Endothelial cell (in vitro differentiated cells): ENCODE measurements at places on chromosomes 11 and 22.

DNA sequence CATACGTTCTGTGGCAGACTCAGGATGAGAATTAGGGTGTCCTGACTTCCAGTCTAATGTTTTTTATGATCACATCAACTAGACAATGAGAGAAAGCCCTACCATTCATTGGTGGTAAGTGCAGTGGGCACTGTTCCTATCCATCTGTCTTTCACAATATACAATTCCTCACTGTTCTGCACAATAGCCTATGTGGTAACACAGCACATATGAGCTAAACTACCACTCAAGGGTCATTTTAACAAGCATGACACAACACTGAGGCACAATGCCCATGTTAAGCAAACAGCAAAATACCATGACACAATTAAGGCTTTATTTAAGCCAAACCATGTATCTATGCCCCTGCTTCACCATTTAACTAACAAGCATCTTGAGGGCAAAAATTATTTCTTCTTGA, 52.3 kb downstream of the SIK3 start:
- no peak for DNase-seq

DNA sequence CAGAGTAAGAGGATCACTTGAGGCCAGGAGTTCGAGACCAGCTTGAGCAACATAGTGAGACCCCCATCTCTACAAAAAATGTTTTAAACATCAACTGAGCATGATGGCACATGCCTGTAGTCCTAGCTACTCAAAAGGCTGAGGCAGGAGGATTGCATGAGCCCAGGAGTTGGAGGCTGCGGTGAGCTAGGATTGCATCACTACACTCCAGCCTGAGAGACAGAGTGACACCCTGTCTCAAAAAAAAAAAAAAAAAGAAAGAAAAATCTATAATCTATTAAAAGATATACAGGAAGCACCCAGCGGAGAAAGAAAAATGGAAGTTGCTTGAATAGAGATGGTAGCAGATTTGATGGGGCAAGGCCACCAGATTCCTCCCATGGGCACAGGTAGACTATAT, 61.8 kb downstream of the FAM83F start:
- DNase-seq: no peak

- peak; percentile 34 for DNase-seq
These were observed 2.8 kb upstream of the UPK2 start for GRCh38 chr11:118953265-118953664.

DNA sequence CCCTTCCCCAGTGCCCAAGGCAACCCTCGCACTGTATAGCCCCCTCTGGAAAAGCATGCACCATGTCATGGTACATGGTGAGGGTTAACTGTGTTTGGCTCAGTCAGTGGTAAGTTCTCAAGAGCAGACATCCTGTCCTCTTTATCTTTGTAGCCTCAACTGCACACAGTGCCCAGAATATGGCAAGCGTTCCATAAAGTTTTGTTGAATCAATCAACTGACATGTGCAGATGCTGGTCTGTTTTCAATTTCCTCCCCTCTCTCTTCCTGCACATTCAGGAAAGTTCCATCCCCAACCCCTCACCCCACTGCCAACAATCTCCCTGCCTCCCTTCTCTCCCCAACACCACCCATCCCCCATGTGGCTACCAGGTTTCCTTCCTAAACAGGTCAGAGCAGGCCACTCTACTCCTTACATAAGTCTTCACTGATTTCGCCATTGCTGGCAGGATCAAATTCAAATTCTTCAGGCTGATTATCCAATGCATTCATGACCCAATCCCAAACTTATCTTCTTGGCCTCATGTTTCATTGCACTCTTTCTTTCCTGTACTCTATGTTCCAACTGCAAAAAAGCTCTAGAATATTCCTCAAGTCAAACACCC, 15.5 kb upstream of the TMPRSS5 start:
- DNase-seq: no peak

DNA sequence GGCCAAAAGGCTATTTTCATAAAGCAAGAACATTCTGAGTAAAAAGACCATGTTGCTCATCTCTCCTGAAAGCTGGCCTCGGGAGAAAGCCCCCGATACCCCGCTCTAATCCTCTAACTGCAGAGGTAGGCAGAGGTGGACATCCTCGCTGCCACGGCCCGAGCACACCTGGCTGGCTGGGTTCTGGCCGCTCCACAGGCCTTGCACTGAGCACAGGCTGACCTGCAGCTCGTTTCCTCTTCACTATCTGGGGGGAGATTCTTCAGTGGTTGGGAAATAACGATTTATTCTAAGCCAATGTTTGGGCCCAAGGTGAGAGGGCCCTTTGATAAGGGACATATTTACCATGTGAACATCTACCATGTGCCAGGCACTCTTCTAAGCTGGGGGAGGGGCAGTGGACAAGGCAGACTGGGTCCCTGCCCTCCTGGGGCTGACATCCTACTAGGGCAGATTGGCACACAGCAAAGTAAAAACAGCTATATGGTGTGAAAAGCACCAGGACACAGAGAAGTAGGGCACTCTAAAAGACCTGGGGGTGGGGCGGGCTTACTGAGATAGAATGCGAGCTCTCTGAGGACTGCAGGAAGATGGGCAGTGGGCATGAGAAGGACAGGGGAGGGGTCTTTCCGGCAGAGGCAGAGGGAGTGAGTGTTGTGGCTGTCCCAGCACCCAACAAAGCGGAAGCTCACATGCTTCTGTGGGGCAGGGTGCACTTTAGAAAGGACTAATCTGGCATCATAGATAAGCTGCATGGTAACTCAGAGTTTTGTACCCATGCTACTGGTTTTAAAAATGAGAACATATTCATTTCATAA, 65.5 kb upstream of the ARFGAP3 start:
- no peak for DNase-seq

- peak; percentile 70 for DNase-seq
These were observed 19.6 kb downstream of the MACROD1 start for GRCh38 chr11:64146036-64146955.

DNA sequence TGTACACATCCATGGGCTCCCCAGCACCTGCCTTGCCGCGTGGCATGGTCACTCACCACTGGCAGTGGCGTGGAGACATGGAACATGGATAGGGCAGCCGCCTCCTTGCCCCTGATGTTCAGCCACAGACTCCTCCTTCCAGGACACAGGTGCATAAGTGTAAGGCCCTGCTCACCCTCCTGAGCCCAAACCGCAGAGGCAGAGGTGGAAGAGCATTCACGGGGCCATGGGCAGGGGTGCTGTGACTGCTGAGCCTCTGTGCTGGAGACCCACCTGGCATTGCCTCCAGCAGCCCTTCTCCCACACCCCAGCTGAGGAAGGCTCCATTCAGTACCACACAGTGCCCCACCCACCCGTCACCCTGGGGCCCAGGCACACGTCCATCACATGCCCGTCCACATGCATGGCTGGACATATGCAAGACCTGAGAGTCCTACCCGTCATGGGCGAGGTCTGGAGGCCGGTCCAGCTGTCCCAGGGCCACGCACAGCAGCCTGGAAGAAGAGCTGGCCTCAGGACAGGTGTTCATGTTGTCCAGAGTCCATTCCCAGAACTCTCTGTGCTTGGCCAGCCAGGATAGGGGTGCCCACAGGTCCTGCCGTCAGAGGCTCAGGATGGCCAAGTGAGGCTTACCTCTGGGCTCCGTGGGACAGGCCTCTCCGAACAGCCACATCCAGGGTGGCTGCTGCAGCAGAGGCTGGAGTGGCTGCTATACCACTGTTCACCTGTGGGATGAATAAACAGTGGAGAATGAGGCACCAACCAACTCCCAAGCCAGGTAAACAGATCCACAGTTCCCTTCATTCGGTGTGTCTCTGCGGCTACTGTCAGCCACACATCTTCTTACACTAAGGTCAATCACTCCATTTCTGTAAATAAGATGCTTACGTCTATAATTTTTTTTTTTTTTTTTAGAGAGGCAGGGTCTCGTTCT, 1.7 kb upstream of the TUBGCP6 start:
- no peak for DNase-seq

DNA sequence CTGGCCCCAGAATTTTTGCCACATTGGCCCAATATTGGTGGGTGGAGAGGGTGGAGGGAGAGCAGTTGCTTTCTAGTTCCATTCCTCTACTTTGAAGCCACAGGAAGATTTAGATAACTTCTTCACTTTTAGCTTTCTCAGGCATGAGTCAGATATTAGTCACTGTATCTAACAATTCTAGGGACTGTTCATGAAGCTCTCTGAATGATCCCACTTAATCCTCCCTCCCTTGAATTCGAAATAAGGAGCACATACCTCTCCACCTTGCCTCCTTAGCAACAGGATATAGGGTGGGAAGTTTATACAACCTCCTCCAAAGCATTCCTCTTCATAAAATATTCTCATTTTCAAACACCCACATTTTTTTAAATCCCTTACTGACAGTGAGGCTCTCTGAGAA, 13.5 kb downstream of the FSHB start:
- no peak for DNase-seq

DNA sequence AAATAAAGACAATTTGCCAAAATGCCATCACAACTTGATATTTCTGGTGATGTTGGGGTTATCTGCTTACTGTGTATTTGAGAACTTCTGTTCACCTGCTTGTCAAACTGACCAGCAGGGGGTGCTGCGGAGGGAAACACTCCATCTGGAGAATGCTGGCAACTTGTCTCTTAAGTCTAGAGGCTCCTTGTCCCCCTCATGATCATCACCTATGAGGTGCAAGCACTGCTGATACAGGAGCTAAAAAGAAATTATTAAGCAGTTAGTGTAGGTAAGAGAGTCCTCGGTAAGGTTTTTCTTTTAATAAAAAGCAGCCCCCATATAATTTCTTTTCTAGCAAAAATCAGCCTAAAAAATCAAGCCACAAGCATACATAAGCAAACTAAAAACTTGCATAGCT, 32.7 kb upstream of the GLYATL1B start:
- DNase-seq: peak; percentile 70

DNA sequence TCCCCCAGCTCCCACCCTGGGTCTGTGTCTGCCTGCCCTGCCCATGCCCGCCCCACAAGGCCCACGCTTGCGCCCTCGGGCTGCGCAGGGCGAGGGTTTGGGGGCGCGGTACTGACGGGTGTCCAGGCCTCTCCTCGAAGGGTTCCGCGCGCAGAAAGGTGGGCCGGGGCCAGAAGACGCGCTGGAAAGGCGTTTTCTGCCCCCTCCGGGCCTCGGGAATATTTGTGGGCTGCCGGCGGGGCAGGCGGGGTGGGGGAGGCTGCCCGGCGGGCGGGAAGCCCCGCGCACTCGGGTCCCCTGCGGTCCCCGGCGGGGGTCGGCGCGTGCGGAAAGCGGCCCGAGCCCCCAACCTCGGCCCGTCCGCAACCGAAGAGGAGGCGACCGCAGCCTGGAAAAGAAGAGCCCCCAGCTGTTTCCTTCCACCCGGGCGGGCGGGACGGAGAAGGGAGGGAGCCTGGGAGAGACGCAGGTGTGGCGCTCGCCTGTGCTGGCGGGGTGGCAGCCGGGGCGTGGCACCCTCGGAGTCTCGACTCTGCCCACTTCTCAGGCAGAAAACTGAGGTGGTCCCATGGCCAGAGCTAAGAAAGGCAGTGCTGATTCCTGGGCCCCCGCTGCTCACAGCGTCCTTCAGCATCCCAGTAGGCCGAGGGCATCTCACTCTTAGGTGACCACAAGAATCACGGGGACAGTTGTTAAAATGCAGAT, 59.0 kb downstream of the THAP12 start:
- DNase-seq: no peak

DNA sequence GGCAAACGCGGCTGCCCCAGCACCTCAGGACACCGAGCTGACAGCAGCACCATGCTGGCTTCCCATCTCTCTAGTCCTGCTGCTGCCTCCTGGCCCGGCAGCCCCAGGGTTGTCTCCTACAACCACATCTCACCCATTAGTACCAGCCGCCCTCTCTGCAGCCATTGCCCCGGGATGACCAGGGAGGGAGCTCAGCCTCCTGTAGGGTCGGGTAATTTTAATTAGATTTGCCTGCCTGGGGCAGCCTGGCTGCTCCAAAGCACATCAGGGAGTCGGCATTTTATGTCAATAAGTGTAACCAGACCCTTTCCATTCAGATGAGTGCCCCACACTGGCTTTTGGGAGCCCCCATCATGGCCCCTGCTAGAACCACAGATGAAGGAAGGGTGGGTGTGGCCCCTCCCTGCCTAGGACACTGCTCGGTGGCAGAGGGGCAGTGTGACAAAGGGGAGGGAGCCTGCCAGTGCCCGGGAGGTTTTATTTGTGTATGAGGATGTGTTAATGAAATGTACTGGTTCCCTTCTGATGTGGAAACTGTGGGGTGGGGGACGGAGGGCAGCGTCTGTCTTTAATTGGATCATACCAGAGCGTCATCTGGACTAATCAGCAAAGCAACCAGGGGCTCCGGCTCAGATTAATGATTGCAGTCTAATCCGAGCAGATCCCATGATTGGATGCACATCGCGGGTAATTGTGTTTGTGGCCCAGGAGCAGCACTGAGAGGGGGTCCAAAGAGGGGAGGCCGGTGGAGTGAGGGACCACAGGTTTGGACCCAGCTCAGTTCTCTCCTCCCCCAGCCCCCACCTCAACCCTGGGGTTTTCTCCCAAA, 125.3 kb downstream of the FEZ1 start:
- DNase-seq: no peak

GRCh38 chr11:69962152-69962551, 116.0 kb upstream of the ANO1 start:
- DNase-seq: no peak

- DNase-seq: no peak
These were observed 22.8 kb upstream of the GCAT start for GRCh38 chr22:37784829-37785495.

- DNase-seq: no peak
These were observed 28.5 kb downstream of the DSCAML1 start for GRCh38 chr11:117768506-117768905.

- DNase-seq: no peak
These were observed 46.4 kb downstream of the GAB4 start for GRCh38 chr22:16961477-16962186.

GRCh38 chr11:19460718-19461405, 220.1 kb upstream of the E2F8 start:
- no peak for DNase-seq

DNA sequence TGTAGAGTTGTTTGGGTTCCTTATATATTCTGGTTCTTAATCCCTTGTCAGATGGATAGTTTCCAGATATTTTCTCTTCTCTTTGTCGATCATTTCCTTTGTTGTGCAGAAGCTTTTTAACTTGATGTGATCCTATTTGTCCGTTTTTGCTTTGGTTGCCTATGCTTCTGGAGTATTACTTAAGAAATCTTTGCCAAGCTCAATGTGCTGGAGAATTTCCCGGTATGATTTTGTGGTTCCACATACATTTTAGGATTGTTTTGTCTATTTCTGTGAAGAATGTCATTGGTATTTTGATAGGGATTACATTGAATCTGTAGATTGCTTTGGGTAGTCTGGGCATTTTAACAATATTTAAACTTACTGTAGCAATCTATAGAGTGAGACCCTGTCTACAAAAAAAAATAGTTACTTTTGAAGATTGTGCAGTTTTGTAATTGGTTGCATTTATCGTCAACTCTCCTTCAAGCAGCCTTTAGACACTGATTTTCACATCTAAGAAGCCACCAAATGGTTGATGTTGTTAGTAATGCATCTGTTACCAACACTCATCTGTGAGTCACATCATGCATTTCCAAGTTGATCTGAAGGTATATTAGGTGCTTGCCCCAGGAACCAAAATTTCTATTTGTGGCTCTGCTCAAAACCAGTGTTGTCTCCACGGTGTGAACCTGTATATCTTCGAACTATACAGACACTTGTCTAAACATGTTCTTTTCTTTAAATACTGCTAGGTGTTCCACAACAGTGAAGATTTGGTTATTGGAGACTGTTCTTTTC, 21.4 kb downstream of the XRCC6 start:
- DNase-seq: no peak
